ENCODE measurements at places on chromosomes 3 and 15.

- DNase-seq, result no peak
Observed at GRCh38 chr3:112167758-112168157, 34.7 kb upstream of the GCSAM start.

- no peak for DNase-seq
Observed at GRCh38 chr3:14535616-14536015, 4.5 kb downstream of the GRIP2 start.

GRCh38 chr3:147699175-147699838 lies 290.1 kb downstream of the ZIC1 start:
- DNase-seq, result no peak

DNA sequence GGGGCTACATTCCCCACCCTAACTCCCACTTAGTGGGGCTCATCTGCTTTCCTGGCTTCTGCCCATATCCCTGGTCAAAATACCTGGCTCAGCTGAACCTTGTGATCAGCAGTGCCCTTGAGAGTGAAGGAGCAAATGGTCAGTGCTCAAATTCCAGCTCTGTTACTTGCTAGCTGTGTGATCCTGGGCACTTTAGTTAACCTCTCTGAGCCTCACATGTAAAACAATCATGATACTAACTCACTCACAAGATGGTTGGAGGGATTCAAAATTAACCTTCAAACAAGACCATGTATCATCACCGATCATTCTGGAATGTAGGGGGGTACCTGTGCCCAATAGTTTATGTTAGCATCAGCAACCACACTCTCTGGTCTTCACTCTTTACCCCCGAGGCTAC lies 325.6 kb upstream of the TLE3 start:
- no peak for DNase-seq

DNA sequence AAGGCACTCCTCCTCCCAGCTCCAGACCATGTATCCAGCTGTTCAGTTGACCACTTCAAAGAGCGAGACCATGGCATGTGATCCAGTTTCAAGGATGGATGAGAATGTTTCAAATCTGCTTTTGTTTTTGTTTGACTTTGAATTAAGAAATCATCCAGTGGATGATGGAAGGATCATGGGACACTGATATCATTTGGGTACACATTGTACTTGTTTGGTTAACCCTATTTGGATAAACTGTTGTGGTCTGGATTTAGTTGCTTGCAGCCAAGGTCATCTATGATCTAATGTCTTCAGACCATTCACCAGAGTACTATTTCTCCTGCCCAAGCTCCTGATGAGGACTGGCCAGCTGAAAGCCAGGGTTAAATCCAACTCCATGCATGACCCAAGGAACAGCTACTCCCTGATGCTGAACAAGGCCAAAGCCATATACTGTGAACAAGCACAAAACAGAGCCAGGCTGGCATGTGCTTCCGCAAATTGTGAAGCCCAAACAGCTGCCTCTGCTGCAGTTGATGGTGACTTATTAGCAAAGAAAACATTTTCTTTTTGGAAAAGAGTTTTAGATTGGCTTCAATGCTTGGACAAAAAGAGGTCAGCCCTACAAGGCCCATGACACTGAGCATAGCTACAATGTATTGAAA lies 5.2 kb upstream of the ADAMTS17 start:
- DNase-seq, result no peak

DNA sequence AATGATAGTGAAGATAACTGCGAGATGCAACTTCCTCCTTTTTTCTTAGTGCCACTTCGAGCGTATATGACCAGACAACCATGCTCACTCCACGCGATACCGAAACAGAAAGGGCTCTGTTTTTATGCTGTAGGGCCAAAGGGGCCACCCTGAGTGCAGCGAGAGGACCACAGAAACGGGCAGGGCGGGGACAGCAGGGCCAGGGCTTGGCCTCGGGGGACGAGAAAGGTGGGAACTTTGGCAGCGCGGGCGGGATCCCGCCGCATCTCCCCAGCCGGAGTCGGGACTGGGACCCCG lies 483 bp downstream of the VPS13C start:
- DNase-seq, result no peak

DNA sequence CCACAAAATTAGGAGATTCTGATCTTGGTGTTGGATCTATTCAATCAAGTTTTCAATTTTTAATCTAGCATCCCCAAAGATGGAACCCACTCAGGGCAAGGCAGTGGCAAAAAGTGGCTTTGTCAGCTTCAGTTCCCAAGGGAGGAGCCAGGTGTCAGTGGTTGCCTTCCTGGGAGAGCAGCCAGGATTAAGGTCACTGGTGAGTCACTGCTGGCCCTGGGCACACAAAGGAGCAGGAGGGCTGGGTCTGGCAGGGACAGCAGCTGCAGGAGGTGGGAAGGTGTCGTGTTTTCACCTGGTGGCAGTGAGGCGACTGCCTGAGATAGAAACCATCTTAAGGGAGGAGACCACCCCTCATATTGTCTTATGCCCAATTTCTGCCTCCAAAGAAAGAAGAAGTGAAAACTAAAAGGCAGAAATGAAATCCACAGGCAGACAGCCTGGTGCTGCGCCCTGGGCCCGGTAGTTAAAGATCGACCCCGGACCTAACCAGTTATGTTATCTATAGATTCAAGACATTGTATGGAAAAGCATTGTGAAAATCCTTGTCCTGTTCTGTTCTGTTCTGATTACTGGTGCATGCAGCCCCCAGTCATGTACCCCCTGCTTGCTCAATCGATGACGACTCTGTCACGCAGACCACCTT lies 5.9 kb upstream of the KLHL25 start:
- DNase-seq, result peak; percentile 80

DNA sequence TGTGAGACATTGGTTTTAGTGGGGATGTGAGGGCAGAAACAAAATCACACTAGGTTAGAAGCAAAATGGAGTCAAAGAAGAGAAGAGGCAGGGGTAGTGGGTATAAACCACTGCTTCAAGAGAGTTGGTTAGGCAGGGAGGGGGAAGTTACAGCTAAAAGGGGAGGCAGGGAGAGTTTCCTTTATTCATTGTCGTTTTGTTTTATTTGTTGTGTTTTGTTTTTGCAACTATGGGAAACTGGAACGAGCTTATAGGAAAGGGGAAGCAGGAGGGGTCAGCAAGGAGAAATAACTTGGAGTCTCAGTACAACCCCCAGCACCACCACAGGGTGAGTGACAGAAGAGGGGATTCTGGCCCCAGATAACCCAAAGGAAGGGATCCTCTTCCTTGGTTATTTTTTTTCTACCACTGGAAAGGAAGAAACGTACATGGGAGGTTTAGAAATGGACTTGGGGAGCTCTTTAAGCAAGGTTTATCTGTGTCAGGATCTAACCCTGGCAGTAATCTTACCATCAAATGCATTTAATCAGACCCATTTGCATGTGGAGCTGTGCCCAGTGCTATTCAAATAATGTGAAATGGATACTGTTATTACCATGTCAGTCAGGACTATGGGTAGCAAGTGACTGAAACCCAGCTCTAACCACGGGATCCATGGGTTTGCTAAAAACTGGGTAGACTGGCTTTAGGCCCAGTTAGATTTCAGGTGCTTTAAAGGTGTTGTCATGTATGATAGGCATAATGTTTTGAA lies 68.7 kb downstream of the CCNL1 start:
- no peak for DNase-seq

DNA sequence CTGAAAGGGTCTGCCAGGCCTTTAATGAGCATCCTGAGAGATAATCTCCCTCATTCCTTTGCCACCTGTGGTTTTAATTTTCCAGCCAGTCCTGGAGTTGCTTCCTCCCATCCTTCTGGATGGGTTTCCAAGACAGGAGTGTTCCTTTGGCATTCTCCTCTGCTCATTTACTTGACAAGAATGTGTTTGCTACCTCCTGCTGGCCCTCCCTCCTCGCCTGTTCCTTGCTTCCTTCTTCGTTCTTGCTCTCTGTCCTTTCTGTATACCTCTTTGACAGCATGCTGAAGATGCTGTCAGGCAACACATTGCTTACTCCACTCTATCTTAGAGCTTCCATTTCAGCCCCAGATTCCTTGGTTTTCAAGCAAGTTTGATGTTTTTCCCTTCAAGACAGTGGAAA lies 46.0 kb downstream of the ERC2 start:
- no peak for DNase-seq

- DNase-seq, result peak; percentile 32
Observed at GRCh38 chr15:99445272-99445850, 120.4 kb upstream of the MEF2A start.

DNA sequence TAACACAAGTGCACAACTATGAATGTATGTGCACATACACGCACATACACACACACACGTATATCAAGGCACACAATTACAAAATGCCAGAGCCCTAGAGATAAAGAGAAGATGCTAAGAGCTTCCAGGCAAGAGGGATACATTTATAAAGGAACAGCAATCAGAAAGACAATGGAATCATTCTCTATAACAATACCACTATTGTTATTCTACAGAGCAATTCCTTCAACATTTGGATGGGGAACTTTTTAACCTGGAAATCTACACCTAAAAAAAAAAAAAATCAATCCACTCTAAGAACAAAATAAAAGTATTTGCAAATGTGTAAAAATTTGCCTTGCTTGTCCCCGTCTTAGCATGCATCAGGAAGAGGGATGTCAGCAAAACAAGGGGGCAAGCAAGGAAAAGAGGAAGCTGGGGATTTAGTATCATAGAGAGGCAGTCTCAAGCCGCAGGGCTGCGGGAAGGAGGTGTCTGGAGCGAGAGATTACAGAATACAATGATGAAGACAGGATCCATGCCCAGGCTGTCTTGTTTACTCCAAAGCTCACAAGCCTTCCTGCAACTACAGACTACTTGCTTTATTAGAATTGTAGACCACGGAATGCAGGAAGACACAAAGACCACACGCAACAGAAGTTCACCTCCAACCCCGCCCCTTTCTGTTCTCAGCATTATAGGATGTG lies 220.2 kb downstream of the NTRK3 start:
- DNase-seq, result peak; percentile 55

GRCh38 chr3:191455257-191455952 lies 5.6 kb upstream of the PYDC2 start:
- no peak for DNase-seq

DNA sequence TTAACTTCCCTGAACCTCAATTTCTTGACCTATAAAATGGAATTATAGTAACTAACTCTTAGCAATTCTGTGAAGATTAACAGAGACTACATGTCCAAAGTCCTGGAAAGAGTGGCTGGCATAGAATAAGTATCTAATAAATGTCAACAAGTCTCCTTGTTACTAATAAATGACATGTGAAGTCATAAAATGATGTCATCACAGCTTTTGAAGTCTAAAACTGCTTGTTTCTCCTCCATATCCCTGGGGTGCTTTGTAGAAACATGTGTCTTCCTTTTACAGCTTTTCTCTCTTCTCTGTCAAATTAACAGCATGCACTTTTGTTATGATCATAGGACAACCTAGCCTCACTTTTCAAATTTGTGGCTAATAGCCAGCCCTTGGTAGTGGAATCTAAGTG lies 510.2 kb downstream of the NTRK3 start:
- DNase-seq, result no peak

GRCh38 chr3:153221748-153222162 lies 59.7 kb downstream of the RAP2B start:
- DNase-seq, result peak; percentile 59

DNA sequence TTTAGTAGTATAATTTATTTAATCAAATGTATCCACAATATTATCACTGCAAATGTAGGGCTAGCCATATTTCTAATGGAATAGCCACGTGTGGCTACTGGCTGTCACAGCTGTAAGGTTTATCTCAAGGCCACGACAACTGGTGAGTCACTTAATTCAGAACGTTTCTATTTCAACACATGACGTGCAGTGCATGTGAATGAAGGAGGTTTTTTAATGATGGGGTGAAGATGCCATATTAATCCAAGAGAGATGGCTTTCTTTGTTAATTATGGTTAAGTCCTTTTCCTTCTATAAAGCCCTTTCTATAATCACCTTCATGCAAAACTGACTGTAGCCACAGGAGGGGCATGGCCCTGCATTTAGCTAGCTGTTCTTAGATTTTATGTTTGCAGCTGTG lies 212.0 kb downstream of the FEZF2 start:
- DNase-seq, result no peak

DNA sequence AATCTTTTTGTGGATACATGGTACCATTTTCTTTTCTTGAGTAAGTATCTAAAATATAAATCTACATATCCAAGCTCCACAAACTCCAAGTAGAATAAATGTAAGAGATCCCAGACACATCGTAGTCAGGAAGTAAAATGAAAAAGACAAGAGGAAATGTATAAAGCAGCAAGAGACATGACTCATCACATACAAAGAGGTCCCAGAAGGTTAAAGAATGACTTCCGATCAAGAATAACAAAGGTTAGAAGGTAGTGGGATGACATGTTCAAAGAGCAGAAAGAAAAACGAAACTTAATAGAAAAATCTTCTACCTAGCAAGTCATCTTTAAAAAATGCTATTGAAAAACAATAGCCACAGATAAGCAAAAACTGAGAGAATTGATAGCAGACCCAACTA lies 705.8 kb downstream of the NR2F2 start:
- DNase-seq, result no peak

DNA sequence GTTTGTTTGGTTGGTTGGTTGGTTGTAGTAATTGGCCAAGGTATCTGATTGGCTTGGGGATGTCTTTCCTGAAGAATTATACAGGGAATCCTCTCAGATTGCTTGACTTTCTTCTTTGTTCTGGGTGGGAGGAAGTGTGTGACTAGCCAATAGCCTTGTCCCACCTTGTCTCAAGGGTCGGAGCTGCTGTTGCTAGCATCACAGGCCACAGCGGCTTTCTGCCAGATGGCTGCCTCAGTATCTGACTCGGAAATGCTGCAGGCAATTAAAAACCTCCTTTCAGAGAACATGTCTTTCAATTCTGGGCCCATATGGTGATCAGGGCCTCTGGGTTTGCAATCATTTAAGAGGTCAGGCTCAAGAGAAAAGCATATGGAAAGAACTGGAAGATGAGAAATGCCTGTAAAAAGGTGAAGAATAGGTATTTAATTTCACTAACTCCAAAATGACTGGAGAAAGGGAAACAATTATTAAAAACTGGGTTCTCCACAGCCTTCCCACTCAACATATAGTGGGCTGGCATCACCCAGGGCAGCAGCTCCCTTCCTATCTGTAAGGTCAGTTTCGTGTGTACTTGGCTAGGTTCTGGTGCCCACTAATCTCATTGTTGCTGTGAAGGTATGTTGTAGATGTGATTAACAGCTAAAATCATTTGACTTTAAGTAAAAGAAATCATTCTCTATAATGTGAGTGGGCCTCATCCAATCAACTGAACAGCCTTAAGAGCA lies 32.4 kb downstream of the TGFBR2 start:
- no peak for DNase-seq

DNA sequence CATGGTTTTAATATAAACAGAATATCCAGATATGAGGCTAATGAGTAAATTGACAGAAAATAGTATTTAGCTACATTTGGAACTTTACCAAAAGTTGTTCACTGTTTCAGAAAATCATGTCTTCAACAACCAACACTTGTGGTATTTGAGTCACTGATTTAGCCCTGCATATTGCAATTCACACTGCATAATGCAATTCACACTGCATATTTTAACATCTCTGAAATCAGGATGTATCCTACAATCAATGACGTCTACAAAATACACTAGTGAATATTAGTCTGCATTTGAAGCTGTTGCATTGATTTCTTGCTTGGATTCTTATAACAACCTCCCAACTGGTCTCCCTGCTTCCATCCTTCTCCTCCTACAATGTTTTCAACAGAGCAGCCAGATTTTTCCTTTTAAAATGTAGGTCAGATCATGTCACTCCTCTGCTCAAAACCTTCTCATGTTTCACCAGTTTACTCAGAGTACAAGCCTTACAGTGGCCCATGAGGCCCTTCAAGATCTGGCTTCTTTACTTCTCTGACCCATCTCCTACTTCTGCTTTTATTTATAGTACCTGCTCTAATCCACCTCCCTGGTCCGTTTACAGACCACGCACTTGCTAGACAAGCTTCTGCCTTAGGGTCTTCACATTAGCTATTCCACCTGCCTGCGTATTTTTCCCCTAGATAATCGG lies 11.4 kb upstream of the RAB11A start:
- DNase-seq, result peak; percentile 49

Data from endodermal cell (in vitro differentiated cells).